GM04504 (cell line): ENCODE measurements at places on chromosomes 1 and 21.

- peak; percentile 64 for DNase-seq
Observed at GRCh38 chr1:228085287-228085951, 2.9 kb downstream of the ARF1 start.

GRCh38 chr1:104765085-104765484, 1015.4 kb downstream of the AMY1C start:
- DNase-seq = no peak

GRCh38 chr1:62209931-62210595, 15.4 kb downstream of the L1TD1 start:
- DNase-seq = no peak

GRCh38 chr1:222263791-222264190, 284.1 kb downstream of the HHIPL2 start:
- DNase-seq = no peak

DNA sequence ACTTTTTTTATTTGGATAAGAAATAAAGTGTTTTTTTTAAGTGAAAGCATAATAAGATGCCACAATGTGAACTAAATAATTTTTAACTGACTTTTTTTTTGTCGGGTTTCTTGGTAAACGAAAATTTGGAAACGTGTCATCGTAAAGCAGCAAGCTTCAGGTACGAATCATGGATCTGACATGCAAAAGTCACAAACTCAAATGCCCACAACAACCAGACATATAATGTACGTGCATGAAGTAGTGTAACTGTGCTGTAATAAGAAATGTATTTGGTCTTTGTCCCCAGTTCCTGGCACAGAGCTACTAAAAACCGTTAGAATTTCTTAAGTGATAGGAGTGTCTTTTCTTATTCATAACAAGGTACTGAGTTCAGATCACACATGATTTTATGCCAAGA, 44.3 kb upstream of the LRRC7 start:
- no peak for DNase-seq

DNA sequence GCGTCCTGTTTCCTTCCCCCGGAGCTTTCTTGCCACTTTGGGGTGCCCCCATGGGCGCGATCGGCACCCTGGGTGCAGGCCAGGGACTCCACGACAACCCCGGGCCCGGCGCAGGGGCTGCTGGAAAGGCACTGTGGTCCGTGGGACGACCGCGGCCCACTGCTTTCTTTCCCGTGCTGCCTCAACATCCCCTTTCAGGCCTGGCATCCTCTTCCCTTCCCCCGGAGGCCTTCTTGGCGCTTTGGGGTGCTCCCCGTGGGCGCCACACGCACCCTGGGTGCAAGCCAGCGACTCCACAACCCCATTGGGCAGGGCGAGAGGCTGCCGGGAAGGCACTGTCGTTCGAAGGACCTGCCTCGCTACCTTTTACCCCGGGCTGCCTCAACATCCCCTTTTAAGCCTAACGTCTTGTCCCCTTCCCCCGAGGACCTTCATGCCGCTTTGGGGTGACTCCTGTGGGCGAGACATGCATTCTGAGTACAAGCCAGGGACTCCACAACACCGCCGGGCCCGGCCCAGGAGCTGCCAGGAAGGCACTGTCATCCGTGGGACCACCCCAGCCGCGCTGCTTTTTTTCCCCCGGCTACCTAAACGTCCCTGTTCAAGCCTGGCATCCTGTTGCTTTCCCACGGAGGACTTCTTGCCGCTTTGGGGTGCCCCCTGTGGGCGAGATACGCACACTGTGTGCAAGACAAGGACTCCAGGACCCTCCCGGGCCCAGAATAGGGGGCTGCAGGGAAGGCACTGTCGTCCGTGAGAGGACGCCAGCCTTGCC, 137.8 kb downstream of the LIPI start:
- no peak for DNase-seq

DNA sequence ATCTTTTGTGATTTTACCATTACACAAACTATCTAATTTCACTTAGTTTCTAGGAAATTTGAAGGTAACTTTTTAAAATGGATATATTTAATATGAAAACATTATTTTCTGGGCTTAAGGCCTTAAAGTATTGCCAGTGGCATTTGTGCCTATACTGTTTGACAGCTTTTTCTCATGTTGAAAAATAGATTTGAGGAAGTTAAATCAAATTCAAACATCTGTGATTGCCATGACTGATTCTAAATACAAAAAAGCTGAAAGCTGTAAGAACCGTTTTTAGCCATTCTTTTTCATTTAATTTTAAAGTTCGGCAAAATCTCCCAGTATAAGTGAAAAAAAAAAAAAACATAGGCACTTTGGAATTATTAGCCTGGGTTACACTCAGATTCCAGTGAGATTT, 301.1 kb downstream of the DPYD start:
- DNase-seq = no peak

- DNase-seq = no peak
Observed at GRCh38 chr1:35915693-35916092, 15.2 kb upstream of the AGO3 start.

DNA sequence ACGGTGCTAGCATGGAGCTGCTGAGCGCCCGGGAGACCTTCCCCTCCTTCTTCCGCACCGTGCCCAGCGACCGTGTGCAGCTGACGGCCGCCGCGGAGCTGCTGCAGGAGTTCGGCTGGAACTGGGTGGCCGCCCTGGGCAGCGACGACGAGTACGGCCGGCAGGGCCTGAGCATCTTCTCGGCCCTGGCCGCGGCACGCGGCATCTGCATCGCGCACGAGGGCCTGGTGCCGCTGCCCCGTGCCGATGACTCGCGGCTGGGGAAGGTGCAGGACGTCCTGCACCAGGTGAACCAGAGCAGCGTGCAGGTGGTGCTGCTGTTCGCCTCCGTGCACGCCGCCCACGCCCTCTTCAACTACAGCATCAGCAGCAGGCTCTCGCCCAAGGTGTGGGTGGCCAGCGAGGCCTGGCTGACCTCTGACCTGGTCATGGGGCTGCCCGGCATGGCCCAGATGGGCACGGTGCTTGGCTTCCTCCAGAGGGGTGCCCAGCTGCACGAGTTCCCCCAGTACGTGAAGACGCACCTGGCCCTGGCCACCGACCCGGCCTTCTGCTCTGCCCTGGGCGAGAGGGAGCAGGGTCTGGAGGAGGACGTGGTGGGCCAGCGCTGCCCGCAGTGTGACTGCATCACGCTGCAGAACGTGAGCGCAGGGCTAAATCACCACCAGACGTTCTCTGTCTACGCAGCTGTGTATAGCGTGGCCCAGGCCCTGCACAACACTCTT, 1.1 kb downstream of the TAS1R3 start:
- no peak for DNase-seq

DNA sequence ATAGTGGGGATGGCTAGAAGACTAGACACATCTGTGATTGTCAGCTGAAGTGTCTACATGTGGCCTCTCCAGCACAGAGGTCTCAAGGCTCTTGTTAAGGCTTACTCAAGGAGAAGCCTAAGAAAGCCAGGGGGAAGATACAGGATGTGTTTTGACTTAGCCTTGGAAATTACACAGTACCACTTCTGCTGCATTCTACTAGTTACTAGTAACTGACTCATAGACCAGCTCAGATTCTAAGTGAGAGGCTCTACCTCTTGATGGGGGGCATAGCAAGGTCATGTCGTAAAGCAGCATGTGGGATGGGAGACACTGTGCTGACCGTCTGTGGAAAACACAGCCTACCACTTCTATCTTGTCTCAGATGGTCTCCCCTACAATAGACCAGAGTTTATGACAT, 99.5 kb downstream of the UBE2U start:
- peak; percentile 31 for DNase-seq

- no peak for DNase-seq
Observed at GRCh38 chr1:226100436-226101391, 38.2 kb downstream of the H3-3A start.

GRCh38 chr21:18499761-18500376, 96.3 kb upstream of the TMPRSS15 start:
- DNase-seq = peak; percentile 5

DNA sequence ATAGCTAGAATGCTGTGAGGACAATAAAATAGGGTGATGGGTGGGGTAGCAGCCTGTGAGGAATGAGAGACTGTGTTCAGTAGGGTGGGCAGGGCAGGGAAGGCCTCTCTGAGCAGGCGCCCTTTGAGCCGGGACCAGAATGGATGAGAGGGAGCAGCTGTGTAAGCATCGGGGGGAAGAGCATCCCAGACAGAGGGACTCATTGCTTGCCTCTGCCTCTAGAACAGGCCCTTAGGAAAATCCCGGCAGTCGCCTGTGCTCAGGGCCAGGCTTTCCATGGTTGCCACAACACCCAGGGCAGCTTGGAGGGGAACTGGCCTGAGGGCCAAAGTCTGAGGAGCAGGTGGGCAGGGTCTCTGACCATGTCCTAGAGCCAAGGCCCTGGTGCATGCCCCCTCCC, 774 bp downstream of the SLC2A7 start:
- DNase-seq = no peak

DNA sequence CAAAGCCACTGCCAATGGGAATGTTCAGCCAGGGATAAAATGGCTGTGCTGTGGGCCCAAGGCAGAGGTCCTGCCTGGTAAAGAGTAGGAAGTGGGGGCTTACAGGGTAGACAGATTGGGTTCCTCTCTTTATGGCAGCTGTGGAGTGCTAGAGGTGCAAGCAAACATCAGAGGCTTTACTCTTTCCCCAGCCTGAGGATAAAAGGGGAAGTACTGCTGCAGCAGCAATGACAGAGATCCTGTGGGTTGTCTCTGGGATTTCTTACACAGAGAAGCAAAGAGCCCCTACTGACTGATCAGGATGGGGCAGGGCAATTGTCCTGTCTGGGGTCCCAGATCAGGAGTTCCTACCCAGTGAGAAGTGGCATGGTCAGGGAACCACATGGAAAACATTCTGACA, 54.2 kb downstream of the DRAM2 start:
- no peak for DNase-seq

DNA sequence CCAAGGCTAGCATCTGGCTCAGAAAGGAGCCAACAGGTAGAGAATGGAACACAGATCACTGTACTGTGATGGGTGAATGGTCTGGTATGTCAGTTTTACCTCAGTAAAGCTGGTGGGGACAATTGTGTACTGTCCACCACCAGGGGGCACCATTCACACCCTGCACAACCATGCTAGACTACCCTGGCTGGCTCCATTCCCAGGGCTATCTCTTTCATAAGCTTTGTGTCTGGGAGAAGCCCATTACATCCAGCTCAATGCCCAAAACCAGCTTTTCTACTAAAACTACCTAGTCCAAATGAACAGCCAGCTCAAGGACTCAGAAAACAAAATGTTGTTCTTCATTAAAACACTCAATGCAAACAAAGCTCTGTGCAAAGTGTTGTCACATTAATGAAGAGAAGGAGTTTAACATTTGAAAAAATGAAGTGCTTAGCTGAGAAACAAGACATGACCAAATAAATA, 62.0 kb upstream of the RASAL2 start:
- peak; percentile 90 for DNase-seq
